Stimulated activated CD4-positive, alpha-beta T cell treated with anti-CD3 and anti-CD28 coated beads, Interleukin-1b, Interleukin-23, amount 100 ng/mL, for 1 hour (primary cell): ENCODE measurements at places on chromosomes 5 and 9.

GRCh38 chr5:154683101-154683880 is 71.9 kb upstream of the LARP1 start:
- DNase-seq: no peak

GRCh38 chr5:60492958-60493357 is 207.0 kb downstream of the DEPDC1B start:
- DNase-seq: no peak

DNA sequence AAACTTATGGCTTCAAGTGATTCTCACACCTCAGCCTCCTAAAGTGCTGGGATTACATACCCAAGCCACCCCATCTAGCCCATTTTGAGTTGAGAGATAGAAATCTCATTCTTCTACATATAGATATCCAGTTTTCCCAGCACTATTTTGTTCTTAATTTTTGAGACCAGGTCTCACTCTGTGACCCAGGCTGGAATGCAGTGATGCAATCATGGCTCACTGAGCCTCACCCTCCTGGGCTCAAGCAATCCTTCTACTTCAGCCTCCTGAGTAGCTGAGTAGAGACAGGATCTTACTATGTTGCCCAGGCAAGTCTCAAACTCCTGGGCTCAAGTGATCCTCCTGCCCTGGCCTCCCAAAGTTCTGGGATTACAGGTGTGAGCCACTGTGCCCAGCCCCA is 60.9 kb upstream of the CTNNA1 start:
- DNase-seq: no peak

DNA sequence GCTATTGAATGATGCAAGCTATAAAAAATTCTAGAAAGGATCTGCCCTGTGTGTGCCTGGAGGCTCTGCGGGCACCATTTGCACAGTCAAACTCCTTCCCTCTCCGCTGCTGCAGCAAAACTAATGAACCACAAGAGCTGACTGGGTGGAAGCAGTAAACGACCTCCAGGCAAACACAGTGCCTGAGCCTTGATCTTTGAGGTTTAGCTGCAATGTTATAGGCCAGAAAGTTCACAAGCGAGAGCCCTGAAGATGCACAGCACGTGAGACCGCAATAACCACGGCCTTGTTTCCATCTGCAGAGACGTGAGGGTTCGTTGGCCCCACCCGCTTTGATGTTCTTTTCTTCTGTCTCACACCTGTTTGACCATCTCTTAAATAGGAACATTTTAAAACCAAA is 69.2 kb upstream of the S1PR3 start:
- DNase-seq: no peak

DNA sequence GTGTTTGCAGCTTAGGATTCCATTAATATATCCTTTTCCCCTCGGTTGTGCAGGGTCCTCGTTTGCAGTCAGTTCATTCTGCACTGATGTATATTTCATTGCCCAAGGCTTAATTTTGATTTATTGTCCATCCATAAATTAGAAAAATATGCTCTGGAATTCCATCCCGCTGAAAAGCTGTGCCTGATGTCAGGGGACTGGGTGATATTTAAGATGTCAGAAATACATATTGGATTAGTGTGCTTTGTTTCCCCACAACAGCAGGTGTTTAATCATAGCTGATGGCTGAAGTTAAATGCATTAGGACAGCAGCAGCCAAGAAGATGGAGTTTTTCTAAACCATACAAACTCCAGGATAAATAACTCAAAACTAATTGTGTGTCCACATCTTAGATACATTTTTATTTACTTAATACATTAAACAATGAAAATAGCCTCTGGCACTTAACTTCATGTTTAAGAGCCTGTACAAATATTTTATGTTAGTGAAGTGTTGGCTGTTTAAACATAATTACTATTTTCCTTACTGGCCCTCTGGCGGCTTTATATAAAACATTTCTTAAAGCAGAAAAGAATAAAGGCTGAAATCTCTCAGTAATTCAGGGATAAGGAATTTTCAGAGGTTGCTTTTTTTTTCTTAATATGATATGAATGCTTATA is 170.4 kb upstream of the TBCA start:
- DNase-seq: no peak

DNA sequence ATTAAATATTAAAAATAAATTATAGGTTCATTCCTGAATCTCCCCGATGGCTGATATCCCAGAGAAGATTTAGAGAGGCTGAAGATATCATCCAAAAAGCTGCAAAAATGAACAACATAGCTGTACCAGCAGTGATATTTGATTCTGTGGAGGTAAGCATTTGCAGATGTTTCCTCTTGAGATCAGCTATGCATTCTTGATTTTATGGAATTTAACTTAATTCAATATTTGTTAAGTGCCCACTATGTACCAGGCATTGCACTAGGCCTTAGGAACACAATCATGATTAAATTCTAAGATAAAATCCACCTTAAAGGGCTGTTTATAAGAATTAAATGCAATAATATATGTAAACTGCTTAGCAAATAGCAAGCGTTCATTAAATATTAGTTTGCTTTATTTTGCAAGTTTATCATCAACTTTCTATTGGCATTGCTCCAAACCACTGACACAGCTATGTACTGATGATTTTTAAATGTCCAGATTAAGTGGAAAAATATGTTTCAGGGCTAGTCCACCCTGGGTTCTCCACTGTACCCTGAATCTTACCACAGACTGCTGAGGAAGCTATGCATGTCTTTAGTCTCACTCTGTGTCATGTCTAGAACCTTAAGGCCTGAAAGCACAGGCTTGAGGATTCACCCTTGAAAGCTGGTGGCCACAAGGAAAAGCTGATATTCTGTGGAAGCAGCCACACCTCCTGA is 33.2 kb downstream of the SLC22A4 start:
- DNase-seq: no peak

DNA sequence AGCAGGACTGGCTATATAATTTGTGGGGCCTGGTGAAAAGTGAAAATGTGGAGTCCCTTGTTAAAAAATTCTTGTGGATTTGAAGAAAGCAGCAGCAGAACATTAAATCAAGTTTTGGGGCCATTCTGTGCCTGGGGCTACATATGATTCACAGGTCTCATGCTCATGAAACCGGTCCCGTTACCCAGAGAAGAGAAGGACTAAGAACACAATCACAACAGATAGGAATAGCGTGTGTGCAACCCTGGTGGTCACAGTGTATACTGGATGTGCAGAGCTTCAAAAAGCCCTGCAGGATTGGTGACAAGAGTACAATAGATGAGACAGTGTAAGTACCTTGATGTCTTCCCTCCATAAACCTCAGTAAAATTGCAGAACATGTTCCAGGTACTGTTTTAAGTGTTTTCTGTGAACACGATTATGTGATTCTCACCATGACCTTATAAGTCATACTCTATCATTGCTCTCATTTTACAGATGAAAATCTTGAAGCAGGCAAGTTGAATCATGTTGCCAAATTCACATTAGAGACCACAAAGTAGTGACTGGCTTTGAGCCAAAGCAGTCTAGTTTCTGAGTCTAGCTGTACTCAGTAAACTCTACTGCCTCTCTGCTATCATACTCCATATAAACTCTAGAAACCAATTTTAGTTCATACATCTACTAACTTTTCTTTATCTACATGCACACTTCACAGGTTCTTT is 636.5 kb downstream of the TAF11L14 start:
- DNase-seq: no peak

DNA sequence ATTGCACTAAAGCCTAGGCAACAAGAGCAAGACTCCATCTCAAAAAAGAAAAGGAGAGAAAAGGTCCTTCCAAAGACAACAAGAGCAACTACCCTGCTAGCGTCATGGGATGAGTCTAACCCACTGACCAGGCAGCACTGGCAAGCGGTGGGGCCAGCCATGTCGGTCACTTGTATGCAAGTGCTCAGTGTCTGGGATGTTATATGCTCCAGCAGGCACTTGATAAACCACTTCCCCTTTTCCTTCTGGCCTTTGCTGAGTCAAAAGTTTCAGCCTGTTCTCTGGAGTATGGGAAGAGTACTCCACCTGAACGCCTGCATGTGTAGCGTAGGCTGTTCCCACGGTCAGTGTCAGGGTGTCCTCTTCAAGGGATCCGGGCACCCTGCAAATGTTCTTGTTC is 9.2 kb upstream of the MXD3 start:
- DNase-seq: no peak

- no peak for DNase-seq
Observed at GRCh38 chr5:81195335-81195929, 37.7 kb upstream of the CKMT2 start.

GRCh38 chr5:109467058-109467457 is 57.3 kb upstream of the PJA2 start:
- DNase-seq: no peak

GRCh38 chr9:98590101-98590500 is 118.6 kb downstream of the GABBR2 start:
- DNase-seq: no peak

GRCh38 chr5:32202394-32202793 is 28.3 kb upstream of the GOLPH3 start:
- no peak for DNase-seq

GRCh38 chr5:100900142-100900795 is 2.8 kb downstream of the ST8SIA4 start:
- no peak for DNase-seq

GRCh38 chr5:54469622-54470021 is 14.1 kb downstream of the HSPB3 start:
- no peak for DNase-seq

GRCh38 chr9:129201289-129201688 is 23.2 kb upstream of the IER5L start:
- DNase-seq: no peak

DNA sequence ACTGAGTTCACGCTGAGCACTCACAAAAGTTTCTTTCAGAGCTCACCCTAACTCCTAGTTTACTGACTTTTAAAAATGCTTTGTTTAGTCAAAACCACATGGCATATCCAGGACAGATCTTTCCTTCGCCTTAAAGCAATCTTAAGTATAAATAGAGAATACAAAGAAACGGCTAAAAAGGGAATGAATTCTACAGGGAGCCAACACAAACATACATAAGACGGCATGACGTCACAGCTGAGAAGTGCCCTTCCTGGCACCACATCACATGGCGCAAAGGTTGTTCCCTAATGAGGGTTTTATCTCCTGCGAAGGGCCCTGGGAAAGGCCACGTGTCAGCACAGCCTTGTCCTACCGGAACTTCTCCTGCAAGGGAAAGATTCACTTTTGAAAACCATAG is 141.3 kb downstream of the IRX1 start:
- no peak for DNase-seq

DNA sequence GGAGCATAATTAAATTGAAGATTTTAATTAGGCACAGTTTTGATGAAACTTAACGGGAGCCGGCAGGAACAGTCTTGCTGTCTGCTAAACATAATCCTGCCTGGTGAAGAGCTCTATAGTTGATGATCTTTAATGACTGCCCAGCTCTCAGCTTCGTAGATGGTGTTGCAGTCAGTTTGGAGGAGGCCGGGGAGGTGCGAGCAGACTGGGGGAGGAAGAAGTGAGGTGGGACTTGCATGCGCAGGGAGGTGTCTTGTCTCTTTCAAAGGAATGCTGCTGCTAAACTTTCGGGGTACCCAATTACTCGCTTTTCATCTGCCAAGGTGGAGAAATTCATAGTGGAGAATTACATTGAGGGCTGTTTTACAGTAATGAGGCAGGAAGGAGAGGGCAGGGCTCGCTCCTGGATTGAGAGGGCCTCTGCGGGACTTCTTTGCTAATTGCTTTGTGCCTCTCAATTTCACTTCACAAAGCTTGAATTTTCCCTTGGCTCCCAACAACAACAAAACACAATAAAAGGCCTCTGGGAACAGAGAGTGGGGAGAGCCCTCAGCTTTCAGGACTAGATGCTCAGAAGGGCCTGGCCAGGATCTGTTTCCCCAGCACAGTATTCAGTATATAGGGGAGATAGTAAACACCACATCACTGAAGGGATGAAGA is 257.9 kb upstream of the ADRA1B start:
- no peak for DNase-seq

GRCh38 chr9:35932735-35933134 is 23.4 kb downstream of the SPAAR start:
- no peak for DNase-seq

- no peak for DNase-seq
Observed at GRCh38 chr5:117734056-117734455, 1159.4 kb upstream of the SEMA6A start.

- no peak for DNase-seq
Observed at GRCh38 chr5:149651686-149652085, 70.4 kb downstream of the ARHGEF37 start.

DNA sequence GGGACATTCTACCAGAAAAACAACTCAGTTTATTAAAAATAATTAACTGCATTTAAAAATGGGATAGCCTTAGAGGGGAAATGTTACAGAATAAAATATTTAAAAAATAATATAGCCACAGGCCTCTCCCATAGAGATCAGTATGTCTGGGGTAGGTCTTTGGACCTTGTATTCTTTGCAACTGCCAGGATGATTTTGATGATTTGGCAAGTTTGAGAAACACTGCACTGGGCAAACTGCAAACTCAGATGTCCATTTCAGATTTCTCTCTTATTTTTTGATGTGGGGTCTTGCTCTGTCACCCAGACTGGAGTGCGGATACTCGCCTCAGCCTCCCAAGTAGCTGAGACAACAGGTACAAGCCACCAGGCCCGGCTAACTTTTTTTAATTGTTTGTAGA is 24.9 kb upstream of the CCNO start:
- no peak for DNase-seq

GRCh38 chr9:14188538-14188937 is 125.4 kb downstream of the NFIB start:
- DNase-seq: no peak
